ENCODE measurements at places on chromosomes 13 and 19.

GRCh38 chr19:16233836-16234551 is 36.3 kb downstream of the AP1M1 start:
- DNase-seq: no peak

GRCh38 chr13:60572003-60572798 is 175.2 kb downstream of the TDRD3 start:
- no peak for DNase-seq

GRCh38 chr13:108342369-108343289 is 73.1 kb downstream of the TNFSF13B start:
- DNase-seq: no peak

- no peak for DNase-seq
Observed at GRCh38 chr13:114119196-114119595, 13.2 kb downstream of the RASA3 start.

DNA sequence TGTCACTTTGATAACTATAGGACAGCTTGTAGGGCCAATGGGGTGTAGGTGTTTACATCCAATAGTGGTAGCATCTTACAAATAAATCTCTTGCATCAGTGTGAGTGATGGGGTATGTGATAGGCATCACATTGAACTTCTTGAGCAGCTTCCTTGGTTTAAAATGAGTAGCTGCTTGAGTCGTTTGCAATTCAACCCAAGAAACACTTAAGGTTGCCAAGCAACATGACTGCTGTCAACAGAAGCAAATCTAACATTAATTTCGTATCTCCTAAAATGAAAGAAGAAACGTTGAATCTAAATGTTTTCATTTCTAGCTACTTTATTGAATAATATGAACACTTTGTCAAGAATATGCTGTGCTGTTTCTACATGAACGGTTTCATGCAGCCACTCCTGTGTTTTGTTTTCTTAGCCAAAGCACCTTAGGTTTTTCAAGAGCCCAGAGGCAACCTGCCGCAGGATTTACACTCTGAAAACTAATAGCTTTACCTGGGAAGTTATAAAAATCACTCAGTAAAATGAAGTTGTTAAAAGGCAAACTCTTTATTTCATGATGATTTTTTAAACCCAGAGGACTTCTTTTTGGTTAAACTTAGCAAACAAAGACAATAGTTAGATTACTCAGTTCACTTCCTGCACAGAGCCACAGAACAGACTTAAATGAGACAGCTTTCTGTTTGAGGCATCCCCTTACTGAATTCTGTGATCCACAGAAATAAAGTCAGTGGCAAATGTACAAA is 305.2 kb downstream of the MTUS2 start:
- DNase-seq: no peak

DNA sequence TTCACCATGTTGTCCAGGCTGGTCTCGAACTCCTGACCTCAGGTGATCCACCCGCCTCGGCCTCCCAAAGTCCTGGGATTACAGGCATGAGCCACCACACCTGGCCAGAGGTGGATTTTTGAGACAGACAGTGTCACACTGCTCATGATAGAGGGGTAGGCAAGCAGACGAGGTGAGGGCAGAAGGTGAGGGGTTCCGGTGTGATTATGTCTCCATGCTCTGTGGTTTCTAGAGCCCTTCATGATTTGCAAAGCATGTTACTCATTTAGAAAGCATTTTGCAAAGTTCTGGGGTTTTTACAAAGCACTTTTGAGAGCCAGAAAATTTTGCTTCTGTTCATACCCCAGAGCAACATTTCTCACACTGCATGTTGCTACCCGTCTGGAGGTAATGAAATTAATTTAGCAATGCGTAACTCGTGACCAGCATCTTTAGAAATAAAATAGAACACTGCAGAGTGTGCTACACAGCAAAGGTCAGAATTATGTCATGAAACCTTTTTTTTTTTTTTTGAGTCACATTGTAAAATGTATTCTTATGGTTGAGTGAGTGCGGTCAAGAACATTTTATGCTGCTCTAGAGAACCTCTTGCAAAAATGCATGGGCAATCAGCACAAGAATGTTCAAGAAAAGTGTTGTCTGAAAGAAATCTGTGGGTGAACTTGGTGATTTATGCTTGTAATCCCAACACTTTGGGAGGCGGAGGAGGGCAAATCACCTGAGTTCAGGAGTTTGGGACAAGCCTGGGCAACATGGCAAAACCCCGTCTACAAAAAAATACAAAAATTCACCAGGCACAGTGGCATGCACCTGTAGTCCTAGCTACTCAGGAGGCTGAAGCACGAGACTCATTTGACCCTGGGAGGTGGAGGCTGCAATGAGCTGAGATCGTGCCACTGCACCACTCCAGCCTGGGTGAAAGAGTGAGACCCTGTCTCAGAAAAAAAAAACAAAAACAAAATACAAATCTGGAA is 58.0 kb downstream of the MAP4K1 start:
- no peak for DNase-seq

DNA sequence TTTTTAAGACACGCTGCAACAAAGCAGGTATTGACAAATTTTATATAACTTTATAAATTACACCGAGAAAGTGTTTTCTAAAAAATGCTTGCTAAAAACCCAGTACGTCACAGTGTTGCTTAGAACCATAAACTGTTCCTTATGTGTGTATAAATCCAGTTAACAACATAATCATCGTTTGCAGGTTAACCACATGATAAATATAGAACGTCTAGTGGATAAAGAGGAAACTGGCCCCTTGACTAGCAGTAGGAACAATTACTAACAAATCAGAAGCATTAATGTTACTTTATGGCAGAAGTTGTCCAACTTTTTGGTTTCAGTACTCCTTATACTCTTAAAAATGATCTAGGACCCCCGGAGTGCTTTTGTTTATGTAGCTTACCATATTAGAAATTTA is 1.2 kb downstream of the BRCA2 start:
- DNase-seq: no peak

- DNase-seq: no peak
Observed at GRCh38 chr13:36385489-36385888, 39.3 kb upstream of the SPART start.

- DNase-seq: no peak
Observed at GRCh38 chr13:30792285-30793000, 57.1 kb downstream of the ALOX5AP start.

DNA sequence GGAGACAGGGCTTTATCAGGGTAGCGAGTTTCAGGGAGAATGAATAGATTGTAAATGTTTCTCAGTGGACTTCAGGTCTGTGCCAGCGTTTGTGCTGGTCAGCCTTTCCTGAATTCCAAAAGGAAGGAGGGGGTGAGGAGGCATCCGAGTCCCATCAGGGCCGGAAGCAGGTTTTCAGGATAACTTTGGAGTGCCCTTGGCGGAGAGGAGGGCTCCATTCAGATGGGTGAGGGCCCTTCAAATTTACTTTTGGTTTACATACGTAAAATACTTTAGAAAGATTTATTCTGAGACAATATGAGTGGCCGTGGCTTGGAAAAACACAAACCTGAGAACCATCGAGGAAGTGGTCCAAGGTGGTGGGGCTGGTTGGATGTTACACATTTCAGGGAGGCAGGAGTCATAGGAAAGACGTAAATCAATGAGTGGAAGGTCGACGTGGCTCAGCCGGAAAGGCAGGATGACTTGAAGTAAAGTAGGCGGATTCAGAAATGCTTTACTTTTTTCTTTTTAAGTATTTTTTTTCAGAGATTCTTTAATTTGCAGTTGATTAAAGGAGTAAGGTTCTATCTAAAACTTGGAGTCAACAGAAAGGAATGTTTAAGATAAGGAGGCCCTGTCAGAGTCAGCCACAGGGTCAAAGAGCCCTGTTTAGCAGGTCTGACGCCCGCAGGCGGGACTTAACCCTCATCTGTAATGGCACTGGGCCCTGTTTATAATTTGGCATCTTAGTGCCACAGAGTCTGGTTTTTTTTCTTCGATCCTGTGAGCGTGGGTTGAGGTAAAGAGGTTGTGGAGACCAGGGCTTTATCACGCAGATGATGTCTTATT is 32.8 kb downstream of the ATP11A start:
- no peak for DNase-seq

DNA sequence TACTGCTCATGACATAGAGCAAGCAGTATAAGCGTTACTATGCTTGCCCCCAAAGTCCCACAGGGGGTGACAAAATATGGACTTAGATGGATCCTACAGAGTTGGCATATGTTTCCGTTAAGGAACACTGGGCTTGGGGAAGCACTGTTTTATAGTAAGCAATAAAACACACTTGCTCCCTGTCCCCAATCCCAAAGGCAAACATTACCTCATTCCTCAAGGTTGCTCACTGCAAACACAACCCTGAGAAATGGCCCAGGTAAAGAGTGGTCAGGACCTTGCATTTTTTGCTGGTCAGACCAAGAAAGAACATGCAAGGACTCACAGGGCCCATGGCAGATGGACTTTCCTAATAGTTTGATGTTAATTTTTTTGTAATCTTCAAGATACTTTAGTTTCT is 32.3 kb downstream of the UGGT2 start:
- DNase-seq: no peak

DNA sequence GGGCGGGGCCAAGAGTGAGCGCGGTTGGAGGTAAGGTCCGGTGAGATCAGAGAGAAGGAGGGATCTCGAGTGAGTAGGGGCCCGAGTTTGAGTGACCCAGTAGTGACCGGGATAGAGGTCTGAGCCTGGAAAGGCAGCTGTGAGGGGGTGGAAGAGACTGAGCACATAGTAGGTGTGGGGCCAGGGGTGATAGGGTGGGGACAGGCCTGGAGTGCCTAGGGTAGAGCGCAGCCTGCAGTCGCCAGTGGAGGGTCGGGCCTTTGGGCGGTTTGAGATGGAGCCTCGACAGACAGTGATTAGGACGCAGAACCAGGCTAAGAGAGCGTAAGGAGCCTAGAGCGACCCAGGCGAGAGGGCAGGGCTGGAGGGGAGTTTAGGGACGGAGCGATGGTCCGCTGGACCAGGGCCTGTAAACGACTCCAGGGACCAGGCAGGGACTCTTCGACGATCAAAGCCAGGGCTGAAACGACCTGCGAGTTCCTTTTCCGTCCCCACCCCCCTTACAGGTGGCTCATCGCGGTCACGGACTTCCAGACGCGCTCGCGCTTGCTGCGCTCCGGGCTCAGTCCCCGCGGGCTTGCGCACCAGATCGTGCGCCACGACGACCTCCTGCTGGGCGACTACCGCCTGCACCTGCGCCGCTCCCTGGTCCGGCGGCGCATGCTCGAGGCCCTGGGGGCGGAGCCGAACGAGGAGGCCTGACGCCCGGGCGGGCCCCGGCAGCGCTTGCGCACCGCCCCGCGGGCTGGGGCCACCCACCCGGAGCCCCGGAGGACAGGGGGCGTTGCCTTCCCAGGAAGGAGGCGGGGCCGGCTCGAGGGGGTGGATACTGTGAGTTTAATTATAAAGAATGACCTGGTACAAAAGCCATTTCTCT is 9.4 kb downstream of the C19orf81 start:
- DNase-seq: no peak

DNA sequence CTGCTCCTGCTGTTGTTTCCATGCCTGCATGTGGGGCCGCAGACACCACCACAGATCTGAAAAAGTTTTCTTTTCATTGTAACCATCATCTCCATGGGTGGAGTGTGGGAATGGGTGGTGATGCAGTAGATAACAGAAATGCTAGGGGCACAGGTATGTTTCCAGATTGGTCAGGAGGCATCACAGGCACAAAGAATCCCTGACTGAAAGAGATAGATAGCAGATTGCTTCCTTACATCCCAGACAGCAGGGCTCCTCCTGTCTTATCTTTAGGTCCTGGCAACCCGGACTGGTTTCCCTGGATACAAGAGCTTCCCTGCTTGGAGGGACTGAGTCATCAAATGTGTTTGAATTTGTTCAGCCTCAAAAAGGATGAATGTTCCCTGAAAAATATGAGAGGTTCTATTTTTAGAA is 1937.6 kb downstream of the PCDH9 start:
- no peak for DNase-seq

GRCh38 chr13:42322806-42323205 is 50.9 kb downstream of the AKAP11 start:
- no peak for DNase-seq

DNA sequence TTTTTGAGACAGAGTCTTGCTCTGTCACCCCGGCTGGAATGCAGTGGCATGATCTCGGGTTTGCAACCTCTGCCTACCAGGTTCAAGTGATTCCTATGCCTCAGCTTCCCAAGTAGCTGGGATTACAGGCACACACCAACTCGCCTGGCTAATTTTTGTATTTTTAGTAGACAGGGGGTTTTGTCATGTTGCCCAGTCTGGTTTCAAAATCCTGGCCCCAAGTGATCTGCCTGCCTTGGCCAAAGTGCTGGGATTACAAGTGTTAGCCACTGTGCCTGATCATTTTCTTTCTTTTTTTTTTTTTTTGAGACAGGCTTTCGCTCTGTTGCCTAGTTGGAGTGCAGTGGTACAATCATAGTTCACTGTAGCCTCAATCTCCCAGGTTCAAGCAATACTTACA is 28.7 kb downstream of the ZMYM5 start:
- no peak for DNase-seq

DNA sequence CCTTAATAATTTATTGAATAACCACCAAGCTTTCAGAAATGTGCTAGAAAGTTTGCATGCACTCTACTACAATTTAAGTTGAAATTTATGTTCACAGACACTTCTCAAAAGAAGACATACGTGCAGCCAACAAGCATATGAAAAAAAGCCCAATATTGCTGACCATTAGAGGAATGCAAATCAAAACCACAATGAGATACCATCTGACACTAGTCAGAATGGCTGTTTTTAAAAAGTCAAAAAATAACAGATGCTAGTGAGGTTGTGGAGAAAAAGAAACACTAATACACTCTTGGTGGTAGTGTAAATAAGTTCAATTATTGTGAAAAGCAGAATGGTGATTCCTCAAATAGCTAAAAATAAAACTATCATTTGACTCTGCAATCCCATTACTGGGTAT is 308.8 kb upstream of the PCDH9 start:
- DNase-seq: no peak

- DNase-seq: no peak
Observed at GRCh38 chr13:59658738-59659330, 504.9 kb downstream of the DIAPH3 start.

GRCh38 chr13:76470991-76471390 is 415.2 kb downstream of the KCTD12 start:
- no peak for DNase-seq

GRCh38 chr19:36214386-36215275 is at the start of the genes ZNF146 and ZNF565:
Gene ZNF146, plus strand, starts transcription at chr19:36215106. Its CDS starts 21,335 bp downstream, at chr19:36236441.
Gene ZNF565, minus strand, starts transcription at chr19:36214665. Its CDS starts 12,680 bp downstream, at chr19:36201985.
- peak; percentile 87 for DNase-seq

DNA sequence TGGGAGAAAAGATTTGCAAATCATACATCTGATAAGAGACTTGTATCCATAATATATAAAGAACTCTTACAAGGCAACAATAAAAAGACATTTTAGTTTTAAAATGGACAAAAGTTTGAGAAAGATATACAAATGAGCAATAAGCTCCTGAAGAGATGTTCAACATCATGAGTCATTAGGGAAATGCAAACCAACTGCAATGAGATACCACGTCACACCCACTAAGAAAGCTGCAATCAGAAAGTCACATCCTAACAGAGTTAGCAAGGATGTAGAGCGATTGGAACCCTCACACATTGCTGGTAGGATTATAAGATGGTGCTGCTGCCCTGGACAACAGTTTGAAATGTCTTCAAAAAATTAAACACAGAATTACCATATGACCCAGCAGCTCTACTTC is 50.3 kb downstream of the GSX1 start:
- DNase-seq: no peak

Measured in central memory CD8-positive, alpha-beta T cell (primary cell).